ENCODE measurements at places on chromosomes 16 and 17.

DNA sequence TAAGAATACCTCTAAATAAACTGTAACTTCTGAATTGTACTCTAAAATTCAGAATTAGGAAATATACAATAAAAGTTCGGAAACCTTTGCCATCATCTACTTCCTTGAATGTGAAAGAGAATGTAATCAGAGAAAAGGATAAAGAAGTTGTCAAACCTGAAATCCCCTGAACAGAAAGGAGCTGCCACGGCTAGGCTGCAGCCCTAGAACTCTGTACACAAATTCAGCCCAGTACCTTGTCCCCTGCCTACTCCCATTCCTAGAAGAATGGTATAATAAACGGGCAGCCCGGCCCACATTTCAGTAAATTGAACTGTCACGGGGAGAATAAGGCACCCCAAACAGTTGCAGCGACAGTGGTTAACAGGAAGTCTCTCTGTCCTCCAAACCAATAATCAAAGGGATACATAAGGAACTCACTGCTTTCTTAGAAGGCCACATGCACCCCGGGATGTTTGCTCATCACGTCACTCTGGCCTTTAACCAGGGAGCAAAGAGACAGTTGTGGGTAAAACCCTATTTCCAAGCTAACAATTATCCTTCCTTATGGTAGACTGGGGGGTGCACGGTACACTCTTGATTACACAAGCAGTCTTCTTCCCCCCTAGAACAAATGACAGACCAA is 24.3 kb upstream of the RFFL start:
- no peak for DNase-seq

DNA sequence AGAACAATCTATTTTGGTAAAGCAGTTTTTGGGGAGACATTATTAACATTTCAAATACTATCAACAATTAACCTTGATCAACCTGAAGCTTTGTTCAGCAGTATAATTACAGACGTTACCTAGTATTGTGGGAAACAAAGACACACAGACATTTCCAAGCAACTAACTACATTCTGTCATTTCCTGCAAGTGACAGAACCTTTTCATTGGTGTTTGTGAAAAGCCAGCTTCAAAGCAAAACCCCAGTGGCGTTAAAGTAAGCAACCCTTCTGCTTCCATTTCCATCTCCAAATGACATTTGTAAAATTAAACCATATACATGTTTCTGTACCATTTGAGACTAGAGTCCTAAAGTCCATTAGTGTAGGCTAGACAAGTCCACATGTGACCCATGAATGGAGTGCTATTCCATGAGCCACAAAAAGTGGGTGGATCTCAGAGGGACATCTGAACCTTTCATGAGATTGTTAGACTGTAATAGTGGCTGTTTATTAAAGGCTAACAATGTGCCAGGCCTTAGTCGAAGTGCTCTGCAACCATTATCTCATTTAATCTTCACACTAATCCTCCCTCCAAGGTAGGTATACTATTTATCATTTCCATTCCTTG is 101.2 kb downstream of the SSH2 start:
- no peak for DNase-seq

DNA sequence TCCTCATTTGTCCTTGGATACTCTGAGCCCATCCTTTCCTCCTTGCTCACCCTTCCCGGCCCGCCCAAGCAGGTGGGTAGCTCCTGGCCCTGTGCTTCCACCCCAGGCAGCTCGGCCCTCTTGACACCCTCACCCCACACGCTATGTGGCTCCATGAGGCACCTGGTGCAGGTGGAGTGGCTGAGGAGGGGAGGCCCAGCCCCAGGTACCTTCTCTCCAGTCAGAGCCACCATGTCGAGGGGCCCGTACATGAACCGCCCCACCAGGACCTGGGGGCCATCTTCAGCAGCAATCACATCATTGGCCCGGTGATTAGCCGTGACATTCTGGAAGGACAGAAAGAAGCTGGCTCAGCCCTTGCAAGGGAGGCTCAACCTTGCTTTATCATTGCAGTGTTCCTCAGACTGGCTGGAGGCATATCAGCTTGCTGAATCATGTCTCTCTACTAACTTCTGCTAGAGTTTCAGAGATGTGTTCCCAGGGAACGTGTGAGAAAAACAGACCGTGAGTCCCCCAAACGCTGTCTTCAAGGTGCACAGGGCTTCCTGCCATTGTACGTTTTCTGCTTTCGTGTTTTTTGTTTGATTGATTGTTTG is 20.3 kb downstream of the PIMREG start:
- DNase-seq = no peak

DNA sequence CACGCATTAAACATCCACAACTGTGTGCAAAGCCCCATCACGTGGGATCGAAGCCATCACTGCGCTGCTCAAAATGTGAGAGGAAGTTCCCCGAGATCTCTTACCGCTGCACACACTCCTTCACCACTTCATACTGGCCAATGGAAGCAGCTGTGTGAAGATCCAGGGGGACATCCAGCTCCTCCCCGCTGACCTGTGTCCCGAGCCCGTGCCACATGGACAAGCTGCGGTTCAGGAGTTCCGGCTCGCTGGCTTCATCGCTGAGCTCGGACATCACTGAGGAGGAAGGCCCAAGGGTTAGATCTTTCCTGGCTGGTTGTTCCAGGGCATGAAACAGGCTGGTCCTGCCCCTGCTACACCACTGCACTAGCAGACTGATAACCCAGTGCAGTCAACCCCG is 4.2 kb downstream of the ANKS3 start:
- DNase-seq = no peak

DNA sequence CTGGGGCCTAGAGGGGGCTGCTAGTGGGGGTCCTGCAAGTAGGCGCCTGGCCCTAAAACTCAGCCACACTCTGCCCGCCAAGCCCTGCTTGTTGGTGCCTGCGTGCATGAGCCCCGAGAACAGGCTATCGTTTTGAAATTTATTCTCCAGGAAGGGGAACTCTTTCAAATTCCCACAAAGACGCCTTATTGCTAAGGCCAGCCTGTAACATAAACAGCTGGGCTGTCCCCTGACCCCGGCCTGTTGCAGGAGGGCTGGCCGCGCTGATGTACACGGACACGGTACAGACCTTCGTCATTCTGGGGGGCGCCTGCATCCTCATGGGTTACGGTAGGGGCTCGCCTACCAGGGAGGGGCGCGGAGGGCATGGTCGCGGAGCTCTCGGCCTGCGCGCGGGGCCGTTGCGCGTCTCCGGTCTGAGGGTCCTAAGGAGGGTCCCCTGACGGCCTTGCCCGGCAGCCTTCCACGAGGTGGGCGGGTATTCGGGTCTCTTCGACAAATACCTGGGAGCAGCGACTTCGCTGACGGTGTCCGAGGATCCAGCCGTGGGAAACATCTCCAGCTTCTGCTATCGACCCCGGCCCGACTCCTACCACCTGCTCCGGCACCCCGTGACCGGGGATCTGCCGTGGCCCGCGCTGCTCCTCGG is 4.3 kb downstream of the SLC5A2 start:
- DNase-seq = no peak

GRCh38 chr17:47762728-47763127 is 29.7 kb downstream of the TBX21 start:
- no peak for DNase-seq

DNA sequence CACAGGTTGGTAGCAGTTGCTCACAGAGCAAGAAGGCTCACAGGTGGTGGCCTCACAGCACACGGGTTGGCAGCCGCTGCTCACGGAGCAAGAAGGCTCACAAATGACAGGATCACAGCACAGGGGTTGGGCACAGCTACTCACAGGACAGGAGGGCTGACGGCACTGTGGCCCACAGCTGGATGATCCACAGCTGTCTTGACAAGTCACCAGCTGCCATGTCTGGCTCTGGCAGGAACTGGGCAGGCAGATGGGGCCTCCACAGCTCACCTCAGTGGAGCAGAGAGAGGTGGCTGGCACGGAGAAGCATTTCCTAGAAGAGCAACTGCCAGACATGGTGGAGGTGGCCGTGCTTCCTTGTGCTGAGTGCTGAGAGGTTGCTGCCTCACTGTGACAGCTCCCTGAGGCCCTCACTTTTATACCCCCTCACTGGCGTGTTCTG is at the start of gene KRTAP16-1:
Gene KRTAP16-1 (minus strand): TSS at position 392 of the 442 bp plus-strand sequence. CDS start 56 bp downstream, at position 336.
- no peak for DNase-seq

DNA sequence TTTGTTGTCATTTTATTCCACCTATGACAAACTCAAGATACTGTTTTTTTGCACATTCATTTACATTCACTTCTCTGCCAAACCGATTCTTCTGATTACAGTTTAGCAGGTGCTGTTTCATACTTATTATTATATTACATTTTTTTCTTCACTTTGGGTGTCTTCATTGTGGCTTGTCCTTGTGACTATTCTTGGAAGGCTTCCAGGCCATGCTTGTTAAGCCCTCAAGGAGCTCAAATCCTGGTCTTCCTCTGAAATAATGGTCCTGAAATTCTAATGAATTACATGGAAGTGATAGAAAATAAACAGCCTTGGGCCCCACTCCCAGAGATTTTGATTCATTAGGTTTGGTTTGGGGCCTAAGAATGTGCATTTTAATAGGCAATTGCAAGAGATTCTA is 1.4 kb downstream of the KRTAP2-4 start:
- DNase-seq = no peak

DNA sequence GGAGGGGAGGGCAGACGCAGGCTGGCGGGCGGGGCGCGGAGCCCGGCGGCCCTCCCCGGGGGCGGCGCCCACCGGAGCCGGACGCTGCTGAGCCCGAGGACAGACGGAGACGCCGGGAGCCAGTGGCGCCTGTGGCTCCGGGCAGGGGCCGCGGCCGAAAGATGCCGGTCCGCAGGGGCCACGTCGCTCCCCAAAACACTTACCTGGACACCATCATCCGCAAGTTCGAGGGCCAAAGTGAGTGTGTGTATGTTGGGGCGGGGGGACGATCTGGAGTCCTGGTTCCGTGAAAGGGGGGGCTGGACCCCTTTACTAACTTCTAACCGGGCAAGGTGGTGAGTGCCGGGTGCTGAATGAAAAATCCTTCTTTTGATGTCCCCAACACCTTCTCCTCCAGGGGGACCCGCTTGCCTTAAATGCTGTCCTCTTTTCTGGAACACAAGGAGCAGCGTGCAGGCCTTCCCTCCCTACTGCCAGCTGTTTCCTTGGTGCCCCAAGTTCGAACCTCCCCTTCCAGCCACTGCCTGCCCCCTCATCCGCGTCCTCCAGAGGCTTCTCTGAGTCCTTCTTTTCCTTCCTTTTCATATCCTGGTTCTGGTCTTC is at the start of gene KCNH6:
Gene KCNH6 (plus strand): TSS at position 106 of the 603 bp plus-strand sequence. CDS start 56 bp downstream, at position 162.
- DNase-seq = no peak
